ENCODE measurements at places on chromosomes 1 and 21. TPM values are rescaled to one million over a fixed set of nuclear protein-coding genes. Genes with fewer than 3 reads are reported as not detected.

Gene NBPF6
- total RNA-seq, result not detected

Gene PCBP3
- total RNA-seq, result 1.1 TPM

Gene MMP23B
- total RNA-seq, result 0.68 TPM

Gene DEPDC1
- 15.3 TPM for total RNA-seq

Gene LRRC52
- total RNA-seq, result not detected

Gene ATP5PF
- total RNA-seq, result 228 TPM

Gene SLC35F3
- 4.8 TPM for total RNA-seq

Gene ODR4
- 16.6 TPM for total RNA-seq

Gene OVAAL
- total RNA-seq, result 0.46 TPM

Gene SYCP1
- total RNA-seq, result not detected

Gene DPT
- total RNA-seq, result not detected
